Mesenteric fat pad (tissue), 1 donor: ENCODE measurements at places on chromosomes 11 and 22.

- no peak for DNase-seq
Measured at GRCh38 chr22:28597665-28598064, 82.0 kb downstream of the TTC28 start.

GRCh38 chr11:98101329-98101728 is 919.4 kb upstream of the CNTN5 start:
- DNase-seq = no peak

GRCh38 chr11:66336234-66337102 is at the start of gene RIN1:
Gene RIN1 (minus strand): TSS chr11:66336434. CDS start chr11:66336402, 32 bp downstream.
- no peak for DNase-seq

GRCh38 chr11:78646564-78647185 is 72.0 kb upstream of the NARS2 start:
- no peak for DNase-seq

DNA sequence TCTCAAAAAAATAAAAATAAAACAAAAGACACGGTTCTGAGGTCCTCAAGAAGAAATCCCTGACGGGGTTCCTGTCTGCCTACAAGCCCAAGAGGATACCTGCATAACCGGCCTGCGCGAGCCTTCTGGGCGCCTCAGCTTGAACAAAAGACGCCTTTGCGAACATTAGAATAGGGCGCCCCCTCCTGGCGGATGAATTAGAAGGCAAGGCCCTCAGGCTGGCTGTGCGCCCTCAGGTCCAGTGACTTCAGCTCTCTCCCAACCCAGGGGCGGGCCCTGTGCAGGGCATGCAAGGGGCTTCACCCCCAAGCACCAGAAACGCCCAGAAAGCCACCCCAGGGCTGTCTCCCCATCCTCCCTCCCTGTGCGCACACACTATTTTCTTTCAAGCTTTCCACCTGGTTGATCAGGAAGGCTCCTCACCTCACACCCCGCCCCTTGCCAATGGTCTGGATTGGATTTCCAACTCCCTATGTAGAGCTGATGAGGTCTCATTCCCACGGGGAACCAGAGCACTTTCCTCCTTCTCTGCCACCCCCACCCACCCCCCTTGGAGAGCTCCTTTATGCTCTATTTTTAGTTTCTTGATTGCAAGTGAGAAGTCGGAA is 273.3 kb downstream of the BUD13 start:
- peak; percentile 92 for DNase-seq

DNA sequence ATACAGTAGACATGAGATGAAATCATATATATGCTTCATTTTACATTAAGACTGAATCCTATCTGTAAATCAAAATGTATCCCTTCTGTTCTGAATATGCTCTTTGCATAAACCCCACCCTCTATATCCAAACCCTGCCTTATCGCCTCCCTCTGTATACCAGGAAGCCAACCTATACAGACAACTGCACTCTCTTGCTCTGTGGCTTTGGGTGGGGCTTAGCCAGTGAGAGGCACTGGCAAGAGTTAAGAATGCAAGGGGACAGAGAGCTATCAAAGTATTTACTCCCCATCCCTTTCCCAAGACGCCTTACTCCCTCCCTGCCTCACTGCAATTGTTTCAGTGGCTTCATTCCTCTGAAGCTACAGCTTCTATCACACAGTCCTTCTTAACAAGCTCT is 309.8 kb downstream of the TTC28 start:
- no peak for DNase-seq

DNA sequence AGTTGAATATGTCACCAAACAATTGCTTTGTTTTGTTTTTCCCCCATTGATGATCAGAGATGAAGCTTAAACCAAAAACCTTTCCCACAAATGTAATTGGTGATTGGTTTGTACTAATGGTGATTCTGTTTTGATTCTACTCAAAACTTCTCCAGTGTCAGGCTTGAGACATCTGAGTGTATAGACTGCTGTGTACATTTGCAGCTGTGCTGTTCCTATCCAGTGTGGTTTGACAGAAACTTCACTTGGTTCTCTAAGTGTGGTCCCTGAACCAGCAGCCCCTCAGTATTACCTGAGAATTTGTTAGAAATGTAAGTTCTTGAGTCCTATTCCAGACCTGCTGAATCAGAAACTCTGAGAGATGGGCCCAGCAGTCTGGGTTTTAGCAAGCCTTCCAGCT is 84.8 kb downstream of the PPP6R3 start:
- no peak for DNase-seq

DNA sequence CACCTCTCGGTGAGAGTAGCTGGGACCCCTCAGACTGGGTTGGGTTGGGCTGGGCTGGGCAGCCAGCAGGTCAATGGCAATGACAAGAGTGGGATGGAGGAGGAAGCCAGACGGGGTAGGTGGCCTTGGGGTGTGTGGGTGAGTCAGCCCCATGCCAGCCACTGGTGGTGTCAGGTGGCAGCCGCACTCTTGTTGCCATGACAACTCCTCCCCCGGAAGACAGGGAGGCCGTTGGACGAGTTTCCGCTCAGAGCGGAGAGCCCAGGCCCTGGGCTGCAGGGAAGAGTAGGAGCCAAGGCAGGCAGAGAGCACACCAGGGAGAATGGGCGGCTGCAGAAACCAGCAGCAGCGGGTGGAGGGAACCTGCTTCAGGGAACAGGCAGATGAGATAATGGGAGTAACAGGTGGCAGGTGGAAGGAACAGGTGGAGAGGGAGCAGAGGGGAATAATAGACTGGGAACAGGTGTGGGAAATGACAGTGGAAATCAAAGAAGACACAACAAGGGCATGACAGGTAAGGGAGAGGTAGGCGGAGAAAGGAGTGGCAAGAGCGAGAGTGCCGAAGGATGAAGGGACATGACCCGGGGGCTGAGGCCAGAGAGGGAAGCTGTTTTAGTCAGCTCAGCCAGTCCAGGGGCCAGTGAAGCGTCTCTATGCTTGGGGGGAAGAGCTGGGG is 8.7 kb downstream of the SPTBN2 start:
- no peak for DNase-seq

- no peak for DNase-seq
Measured at GRCh38 chr22:19803736-19804267, 43.2 kb downstream of the TBX1 start.

DNA sequence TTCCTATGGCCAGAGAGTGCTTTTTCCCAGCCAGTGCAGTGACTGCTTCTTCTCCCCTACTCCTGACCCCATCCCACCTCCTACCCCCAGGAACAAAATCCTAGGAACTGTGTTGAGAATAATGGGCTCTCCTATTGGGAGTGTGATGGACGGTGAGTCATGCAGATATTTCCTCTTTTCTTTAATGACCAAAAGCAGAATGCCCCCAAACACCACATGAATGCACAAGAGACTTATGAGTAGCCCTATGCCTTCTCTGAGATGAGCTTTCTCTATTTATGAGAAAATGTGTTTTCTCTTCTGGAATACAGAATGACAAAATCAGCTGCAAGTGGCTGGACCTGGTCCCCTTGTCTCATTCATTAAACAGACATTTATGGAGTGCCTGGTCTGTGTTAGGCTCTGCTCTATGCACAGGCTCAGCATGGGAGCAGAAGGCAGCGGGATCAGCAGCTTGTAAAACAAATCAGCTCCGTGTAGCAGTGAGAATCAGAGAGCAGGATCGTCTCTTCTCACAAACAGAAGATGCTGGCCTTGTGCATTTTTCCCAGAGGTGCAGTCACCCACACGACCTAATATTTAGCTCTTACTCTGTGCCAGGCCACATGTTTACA is 47.5 kb upstream of the GALNT18 start:
- DNase-seq = no peak

- no peak for DNase-seq
Measured at GRCh38 chr11:133541021-133541719, 8.9 kb upstream of the OPCML start.

- peak; percentile 24 for DNase-seq
Measured at GRCh38 chr11:129732941-129733340, 82.7 kb upstream of the TMEM45B start.

DNA sequence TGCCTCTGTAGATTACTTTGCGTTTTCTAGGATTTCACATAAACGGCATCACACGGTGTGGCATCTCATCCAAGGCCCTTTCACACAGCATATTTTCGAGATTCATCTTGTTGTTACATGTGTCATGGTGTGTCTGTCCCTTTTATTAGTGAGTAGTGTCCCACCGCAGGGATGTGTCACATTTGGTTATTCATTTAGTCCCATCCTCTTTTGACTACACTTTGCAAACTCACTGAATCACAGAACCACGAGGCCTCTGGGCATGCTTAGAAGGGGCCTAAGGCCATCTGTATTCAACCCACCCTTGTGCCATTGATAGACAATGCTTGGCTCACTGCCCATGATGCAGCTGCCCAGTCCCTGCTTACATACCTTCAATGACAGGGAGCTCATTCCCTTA is 4.2 kb upstream of the RAC2 start:
- no peak for DNase-seq

DNA sequence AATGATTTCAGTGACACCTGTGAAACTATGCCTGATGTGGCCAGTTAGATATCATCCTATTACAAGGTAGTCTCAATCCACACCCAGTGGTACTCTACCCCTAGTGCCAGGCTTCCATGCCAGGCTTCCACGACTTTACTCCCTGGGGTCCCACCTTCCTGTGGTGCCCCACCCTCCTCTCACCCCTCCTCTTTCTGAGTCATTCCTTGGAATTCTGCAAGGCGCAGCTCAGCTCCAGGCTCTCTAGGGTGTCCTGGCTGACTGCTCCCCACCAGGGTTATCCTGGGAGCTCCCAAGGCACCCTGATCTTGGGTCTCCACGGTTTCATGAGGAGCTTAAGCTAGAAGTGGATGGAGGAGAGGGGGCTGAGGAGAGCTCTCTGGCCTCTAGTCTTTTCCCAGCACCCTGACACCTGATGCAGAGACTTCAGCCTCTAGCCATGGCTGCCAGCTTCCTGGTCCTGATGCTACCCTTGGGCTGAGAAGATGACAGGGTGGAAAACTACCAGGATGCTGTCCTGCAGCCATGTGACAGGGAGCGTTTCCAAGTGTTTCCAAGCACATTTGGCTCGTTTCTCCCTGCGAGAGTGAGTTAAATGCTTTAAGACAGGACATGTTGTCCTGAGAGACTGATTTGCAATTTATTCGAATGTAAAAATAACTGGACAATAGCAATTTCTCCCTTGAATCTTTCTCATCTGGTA is 1461.2 kb downstream of the TBC1D22A start:
- peak; percentile 71 for DNase-seq

GRCh38 chr11:71080239-71081097 is 171.9 kb downstream of the SHANK2 start:
- no peak for DNase-seq

GRCh38 chr11:127218275-127218608 is 217.7 kb upstream of the KIRREL3 start:
- no peak for DNase-seq

DNA sequence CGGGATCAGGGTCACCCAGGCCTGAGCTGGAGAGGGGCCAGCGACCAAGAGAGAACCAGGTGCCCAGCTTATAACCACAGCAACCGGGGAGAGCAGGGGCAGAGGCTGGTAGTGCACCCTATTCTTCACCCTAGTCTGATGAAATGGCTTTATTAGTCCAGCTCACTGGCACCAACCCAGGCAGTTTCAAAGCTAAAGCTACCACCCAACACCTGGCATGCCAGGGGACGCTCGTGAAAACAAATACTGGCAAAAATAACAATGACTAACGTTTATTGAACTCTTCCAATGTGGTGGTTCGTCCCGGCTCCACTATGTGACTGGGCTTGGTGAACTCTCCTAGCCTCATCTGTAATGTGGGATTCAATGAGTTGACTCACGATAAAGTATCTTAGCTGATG is 30.6 kb downstream of the SCGB1A1 start:
- DNase-seq = no peak

GRCh38 chr11:29309992-29310391 is 706.8 kb downstream of the KCNA4 start:
- no peak for DNase-seq

DNA sequence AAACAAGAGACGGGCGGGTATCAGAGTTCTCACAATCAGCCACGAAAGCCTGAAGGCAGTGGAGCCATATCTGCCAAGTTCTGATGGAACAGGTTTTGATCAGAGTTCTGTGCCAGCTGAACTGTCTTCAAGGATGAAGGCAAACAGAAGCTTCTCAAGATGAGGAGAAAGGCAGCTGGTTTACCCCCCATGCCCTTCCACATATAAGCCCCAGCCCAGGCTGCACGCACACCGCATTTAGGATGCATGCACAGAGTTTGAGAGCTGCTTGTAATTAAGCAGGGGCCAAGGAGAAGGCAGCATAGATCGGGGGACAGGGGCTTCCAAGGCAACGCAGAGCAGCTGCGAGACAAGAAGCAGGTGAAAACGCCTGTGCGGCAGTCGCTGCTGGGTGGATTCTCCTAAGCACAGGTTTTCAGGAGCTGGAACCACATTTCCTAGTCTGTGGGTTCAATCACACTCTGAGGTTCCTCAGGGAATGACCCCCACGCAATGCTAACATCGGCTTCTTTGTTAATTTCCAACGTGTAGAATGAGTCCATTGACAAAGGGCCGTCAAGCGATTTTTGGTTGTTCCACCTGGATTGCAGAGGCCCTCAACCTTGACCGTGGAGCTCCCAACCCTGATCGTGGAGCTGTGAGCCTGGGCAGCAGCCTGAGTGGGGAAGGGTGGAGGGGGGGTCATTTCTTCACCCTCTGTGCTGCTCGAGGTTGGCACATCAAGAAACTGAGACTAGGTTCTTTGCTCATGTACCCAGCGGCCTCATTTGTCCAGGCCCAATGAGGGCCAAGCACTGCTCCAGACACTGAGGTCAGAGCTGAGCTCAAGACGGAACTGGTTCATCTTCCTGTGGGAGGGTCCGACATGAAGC is 81.7 kb upstream of the SHISAL1 start:
- DNase-seq = peak; percentile 72

GRCh38 chr22:23255506-23256170 is 75.3 kb downstream of the BCR start:
- DNase-seq = no peak

- peak; percentile 65 for DNase-seq
Measured at GRCh38 chr22:42072606-42073330, 1.3 kb upstream of the PHETA2 start.

GRCh38 chr22:38353142-38353629 is 36.0 kb upstream of the CSNK1E start:
- DNase-seq = no peak

GRCh38 chr22:32444068-32444467 is 20.2 kb downstream of the BPIFC start:
- no peak for DNase-seq

DNA sequence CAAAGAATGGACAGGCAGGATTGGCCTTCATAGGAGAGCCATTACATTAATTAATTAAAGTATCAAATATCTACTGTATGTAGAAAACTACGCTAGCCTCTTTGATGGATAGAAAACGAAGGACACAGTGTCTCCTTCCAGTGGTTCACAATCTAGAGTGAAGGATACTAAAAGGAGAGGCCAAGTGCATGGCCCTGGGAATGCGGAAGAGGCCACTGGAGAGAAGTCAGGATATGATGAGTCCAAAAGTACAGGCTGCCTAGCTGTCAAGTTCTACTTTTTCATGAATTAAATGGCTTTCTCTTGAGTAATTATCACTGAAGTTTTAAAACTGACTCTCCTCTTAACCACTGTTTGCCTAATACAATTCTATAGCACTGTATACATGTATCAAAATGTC is 41.9 kb downstream of the ATG16L2 start:
- no peak for DNase-seq

- DNase-seq = no peak
Measured at GRCh38 chr11:33674035-33674814, 26.4 kb downstream of the C11orf91 start.

- DNase-seq = no peak
Measured at GRCh38 chr11:66335531-66336233, 552 bp downstream of the RIN1 start.

- no peak for DNase-seq
Measured at GRCh38 chr11:625636-626268, 997 bp upstream of the CDHR5 start.
